ENCODE measurements at places on chromosomes 3 and 15.

DNA sequence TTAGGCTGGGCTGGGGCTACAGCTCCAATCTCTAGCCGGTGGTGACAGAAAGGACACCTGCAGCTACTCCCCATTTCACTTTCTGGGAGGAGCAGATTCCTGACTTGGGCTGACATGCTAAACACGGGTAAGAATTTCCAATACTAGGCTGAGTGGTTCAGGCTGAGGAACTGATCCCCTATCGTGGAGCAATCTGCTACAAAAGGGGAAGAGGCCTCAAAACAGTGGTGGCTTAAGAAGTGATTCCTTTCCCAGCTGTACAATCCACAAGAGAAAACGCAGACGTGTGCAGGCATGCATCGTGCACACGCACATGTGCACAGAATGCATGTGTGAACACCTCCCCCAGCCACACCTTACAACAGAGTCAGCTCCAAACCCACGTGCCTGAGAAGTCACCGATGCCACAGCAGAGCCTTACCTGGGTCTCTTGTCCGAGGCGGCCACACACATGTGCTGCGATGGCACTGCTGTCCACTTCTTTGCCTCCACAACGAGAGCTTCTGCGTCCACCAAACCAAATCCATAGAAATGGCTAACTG lies 86.7 kb upstream of the SNRPA1 start:
- no peak for DNase-seq

DNA sequence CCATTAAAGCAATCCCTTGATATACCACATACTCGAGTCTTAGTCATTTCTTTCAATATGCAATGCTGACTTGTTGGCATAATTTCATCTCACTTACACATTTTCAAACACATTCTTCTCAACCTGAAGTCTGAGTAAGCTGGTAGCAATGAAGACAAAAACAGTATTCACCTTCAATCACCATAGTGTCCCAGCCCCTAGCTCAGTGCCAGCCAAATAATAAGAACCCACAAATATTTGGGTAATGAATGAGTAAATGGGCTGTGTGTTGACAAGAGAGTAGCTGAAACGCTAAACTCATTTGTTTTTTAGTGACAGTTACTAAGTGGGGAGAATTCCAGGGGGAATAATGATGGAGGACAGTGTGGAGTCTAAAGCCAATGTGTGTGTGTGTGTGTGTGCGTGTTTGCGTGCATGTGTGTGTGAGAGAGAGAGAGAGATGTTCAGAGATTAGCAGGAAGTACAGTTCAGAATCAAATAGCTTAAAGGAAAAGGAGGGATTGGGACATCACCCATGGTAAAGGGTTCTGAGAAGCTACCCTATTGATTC lies 165.7 kb downstream of the GAP43 start:
- DNase-seq, result no peak

DNA sequence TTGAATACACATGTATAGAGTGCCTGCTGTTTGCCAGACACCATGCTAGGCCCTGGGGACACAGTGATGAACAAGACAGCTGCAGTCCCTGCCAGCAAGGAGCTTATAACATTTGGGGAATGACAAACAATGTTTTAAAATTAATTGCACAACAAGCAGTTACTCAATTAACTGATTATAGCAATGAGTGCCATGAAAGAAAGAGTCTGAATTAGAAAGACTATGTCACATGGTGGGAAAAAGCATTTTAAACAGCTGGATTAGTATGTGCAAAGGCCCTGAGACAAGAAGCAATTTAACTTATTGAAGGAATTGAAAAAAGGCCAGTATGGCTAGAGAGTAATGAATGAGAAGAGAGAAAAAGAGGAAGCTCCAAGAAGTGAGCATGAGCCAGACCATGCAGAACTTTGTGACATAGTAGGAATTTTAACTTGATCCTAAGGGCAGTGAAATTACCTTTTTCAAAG lies 64.5 kb upstream of the PLXNA1 start:
- no peak for DNase-seq

GRCh38 chr15:29821416-29822099 lies 710 bp downstream of the TJP1 start:
- no peak for DNase-seq

- no peak for DNase-seq
These were observed 222.5 kb downstream of the MAGI1 start for GRCh38 chr3:65816208-65816607.

- no peak for DNase-seq
These were observed 22.0 kb downstream of the RAB27A start for GRCh38 chr15:55267401-55268175.

GRCh38 chr15:24856397-24857390 lies 98.1 kb upstream of the SNRPN start:
- DNase-seq, result peak; percentile 81

- DNase-seq, result no peak
These were observed 126.5 kb downstream of the UBE2E2 start for GRCh38 chr3:23329471-23330105.

DNA sequence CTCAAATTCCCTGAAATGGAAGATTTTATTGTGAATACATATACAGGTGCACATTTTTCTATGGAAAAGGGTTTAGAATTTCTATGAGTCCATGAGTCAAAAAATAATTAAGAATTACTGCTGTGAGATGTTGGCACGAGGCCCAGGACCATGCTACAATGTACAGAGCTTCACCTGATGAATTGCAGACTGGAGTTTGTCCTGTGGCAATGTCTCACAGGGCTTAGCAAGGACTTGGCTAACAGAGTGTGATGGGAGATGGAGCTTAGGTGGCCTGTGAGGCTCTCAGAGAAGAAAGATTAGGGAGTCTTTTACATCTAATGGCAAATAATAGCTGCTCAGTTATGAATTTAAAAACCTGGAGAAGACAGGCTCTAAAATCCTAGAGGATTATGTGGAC lies 219.5 kb upstream of the CBLB start:
- DNase-seq, result no peak

DNA sequence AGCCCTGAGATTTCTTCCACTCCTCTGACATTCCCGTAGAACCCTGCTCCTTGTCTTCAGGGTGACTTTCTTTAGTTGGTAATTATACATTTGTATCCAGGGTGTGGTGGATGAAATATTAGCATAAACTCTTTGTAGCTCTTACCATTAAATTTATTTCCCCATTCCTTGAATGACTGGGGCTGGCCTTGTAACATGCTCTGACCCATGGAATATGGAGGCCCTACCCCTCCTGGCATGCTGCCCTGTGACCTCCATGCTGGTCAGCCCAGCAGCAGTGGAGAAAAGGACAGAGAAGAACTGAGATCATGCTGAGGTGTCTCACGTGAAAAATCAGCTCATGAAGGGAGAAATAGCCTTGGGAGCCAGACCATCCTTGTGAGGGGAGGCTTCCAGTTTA lies 96.1 kb upstream of the PROK2 start:
- DNase-seq, result no peak

GRCh38 chr15:64193971-64194370 lies 31.1 kb upstream of the PPIB start:
- DNase-seq, result no peak

DNA sequence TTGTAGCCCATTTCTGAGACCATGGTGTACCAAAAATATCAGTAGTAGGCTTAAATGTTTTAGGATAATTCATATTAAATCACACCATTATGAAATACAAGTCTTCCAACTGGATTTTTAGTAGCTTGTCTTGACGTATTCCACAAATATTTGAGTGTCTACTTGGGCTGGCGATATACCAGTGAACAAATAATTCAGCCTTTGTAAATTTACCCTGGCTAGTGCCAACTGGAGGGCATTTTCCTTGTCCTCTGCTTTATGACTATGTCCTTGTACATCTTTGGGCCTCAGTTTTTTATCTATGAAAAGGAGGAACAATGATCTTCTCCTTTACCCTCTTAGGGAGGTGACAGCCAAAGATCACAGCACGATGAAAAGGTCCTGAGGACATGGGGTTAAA lies 114.8 kb downstream of the FRMD4B start:
- peak; percentile 85 for DNase-seq

DNA sequence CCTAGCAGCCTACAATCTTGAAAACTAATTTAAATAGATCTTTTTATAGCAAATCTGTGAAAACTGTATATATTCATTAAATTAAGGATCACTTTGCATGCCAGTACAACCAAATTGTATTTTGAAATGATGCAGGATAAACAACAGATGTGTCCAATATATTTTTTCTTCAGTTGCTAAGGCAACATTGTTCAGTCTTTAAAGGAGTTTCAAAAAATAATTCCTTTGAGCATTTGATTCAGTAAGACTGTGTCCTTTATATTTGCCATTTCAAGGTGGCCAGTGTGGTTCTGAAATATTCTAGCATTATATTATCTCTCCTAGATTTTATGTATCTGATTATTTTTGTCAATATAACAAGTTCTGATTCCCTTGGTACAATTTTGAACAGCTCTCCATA lies 254.7 kb downstream of the PLOD2 start:
- DNase-seq, result no peak

DNA sequence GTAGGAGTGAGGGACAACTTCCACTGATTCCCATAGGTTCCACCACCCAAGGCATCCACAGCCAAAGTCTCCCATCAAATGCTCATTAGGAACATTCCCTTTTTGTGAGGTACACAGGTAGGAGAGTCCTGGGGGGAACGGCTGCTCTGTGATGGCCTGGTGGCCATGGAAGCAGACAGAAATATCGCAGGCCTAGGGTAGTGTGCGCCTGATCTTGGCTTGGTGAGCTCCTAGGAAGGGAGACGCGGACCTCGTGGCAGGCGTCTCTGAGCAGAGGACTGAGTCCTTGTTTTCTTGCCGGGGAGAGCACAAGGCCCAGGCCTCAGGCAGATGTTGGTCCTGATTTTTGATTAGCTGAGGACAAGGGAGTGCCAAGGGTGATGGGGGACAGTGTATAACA lies 99.5 kb downstream of the SNRPN start:
- no peak for DNase-seq

GRCh38 chr3:105747060-105747541 lies 121.7 kb downstream of the CBLB start:
- peak; percentile 50 for DNase-seq

- no peak for DNase-seq
These were observed 1124.2 kb downstream of the NAALADL2 start for GRCh38 chr3:175983379-175983778.

DNA sequence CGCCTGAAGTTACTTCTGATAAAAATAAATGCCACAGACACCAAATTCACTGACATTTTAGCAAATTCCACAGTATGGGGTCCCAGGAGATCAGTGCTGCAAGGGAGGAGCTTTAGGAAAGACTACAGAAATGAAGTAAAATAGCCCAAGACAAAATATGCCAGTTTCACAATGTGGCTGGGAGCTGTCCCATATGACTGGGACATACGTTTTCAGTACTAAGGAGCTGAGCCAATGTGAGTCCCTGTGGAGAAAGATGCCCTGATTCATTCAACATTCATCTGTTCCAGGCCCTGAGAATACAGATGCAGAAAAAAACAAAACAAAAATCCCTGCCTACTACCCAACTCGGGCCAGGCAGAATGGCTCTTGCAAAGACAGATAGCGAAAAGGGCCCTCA lies 63.4 kb upstream of the FAM174B start:
- DNase-seq, result no peak

GRCh38 chr15:67824197-67824968 lies 926 bp upstream of the SKOR1 start:
- DNase-seq, result no peak
